ENCODE measurements at places on chromosomes 3 and 15.

DNA sequence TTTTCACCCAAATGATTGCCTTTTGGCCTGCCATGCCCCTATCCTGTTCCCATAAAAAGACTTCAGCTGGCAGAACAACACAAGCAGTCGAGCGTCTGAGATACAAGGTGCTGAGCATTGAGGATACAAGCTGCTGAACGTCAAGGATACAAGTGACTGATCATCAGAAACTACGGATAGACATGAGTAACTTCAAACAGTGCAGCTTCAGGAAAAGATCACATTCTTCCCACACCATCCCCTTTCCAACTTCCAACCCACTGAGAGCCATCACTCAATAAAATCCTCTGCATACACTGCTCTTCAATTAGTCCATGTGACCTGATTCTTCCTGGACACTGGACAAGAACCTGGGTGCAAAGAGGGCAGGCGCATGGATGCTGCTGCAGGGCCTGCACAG is 1198.9 kb downstream of the ROBO2 start:
- DNase-seq: no peak

- no peak for DNase-seq
Observed at GRCh38 chr3:167031364-167032049, 348.6 kb downstream of the ZBBX start.

- DNase-seq: no peak
Observed at GRCh38 chr15:82081914-82082762, 36.3 kb upstream of the MEX3B start.

DNA sequence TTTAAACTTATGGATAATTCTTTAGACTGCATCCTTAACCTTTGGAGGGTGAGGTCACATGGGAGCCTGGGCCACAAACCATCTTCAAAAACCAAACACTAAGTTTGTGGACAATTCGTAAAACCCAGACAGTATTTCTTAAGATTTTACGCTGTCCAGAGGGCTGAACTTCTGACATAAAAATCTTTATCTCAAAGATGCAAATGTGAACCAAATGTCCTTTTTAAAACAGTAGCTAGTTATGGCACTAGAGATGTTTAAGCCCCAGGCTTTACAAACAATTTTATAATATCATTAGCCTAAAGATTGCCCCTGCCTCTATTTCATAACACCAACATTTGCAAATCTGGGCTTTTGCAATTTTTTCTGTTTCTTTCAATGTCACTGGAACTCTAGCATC is 287.2 kb downstream of the SATB1 start:
- no peak for DNase-seq

DNA sequence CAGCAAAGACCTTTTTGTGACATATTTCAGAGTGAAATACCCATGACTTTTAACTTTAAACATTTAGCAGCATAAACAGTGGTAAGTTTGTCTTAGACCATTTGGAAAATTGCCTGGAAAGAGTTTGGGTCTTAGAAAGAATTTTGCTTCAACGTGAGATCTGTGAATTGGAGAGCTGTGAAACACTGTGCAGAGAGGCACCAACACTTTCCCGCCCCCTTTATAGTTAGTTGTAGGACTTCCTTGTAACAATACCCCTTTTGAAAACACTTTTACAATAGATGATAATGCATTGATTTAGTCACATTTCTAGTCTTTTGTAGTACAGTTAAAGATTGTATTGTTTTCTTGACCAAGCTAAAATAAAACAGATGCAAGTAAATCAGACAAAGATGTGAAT is 43.5 kb upstream of the MBNL1 start:
- no peak for DNase-seq

DNA sequence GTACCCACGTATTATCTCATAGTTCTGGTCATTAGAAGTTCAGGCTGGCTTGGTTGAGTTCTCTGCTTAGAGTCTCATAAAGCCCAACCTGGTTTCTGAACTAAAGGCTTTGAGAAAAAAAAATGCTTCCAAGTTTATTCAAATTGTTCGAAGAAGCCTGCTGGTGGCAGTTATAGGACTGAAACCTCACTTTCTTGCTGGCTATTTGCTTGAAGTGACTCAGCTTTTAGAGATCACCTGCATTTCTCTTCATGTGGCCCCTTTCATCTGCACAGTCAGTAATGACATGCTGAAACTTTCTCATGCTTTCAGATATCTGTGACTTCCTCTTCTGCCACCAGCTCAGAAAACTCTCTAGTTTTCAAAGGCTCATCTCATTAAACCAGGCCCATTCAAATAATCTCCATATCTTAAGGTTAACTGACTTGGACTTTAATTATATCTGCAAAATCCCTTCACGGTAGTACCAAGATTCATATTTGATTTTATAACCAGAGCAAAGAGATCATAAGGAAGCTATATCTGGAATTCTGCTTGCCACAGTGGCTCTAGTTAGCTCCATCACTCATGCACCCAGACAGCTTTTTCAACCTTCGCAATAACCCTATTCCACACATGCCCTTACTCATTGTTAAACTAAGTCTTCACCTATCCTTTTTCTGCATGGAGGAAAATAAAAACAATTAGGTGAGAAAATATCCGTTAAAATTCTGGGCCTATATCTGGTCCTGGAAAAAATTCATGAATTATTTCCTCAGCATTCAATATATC is 433.8 kb upstream of the CBLB start:
- DNase-seq: no peak

DNA sequence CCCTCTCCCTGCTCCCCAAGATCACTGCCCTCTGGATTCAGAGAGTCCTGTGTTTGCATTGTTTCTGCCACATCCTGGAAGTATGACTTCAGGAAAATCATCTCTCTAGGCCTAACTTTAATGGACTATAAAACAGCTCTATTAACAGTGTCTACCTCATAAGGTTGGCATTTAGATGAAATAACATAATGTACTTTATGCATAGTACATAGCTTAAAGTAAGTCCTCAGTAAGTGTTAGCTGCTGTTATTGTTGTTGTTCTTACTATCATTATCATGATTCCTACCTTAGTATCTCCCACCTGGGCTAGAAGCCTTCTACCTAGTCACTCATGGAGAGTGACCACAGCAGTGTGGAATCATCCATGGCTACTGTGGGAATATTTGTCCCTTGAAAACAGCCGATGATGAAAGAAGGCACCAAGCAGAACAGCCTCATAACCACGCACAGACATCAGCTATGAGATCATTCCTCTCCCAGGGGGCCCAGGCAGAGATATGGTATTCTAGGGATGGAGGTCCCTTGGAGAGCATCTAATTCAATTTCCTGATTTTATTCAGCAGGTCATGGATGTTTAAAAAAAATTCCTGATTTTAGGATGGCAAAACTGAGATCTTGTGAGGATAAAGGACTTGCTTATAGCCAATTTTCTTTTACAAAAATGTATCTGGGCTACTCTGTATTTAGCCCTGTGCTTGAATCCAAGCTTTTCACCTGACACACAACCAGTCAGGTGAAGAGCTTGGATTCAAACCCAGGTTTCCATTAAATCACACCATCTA is 1.9 kb downstream of the FSD2 start:
- DNase-seq: no peak

DNA sequence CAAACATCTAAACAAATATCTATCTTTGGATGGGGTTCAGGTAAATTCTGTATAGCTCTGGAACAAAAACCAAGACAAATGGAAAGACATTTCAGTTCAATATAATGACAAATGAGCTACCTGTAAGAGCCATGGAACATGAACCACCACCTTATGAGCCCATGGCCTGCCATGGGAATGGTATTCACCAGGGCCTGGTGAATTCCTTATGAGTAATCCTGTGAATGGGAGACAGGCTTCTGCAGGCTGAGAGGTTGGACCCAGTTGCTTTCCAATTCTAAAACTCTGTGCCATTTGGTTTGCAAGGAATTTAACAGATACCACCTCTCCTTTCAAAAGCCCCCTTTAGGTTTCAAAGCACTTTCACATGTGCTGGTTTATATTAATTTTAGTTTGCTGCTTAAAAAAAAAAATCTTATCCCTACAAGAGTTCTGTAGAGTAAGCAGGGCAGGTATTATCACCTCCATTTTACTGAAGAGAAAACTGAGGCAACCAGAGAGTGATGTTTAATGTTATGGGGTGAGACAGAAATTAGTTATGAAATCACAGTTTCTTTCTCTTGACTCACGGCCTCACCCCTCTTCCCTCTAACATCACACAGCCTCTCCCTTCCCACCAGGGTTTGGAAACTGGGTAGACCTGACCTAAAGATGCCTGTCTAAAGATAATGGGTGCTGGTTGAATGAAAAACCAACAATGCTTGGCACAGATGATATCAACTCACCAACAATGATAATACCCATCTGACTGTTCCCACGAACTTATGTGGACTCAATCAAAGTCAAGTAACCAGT is 397.6 kb upstream of the WNT5A start:
- DNase-seq: no peak

GRCh38 chr3:100709842-100710260 is 557 bp downstream of the TFG start:
- no peak for DNase-seq

DNA sequence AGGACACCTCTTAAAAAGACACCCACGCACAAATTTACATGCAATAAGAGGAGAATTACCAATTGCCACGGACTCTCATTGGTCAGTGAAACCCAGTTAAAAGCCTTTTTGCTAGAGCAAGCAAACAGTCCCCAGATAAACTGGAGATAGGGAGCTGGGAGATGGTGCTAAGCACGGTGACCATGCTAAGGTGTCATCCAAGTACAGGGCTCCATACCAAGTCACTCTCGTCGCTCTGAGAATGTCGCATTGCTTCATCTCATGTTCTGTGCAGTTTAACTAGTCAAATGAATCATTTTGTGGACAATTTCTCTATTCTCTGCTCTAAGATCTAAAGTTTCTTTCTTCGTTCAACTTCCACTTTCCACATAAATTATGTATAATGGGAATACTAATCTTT is 581.9 kb downstream of the AGBL1 start:
- DNase-seq: no peak

DNA sequence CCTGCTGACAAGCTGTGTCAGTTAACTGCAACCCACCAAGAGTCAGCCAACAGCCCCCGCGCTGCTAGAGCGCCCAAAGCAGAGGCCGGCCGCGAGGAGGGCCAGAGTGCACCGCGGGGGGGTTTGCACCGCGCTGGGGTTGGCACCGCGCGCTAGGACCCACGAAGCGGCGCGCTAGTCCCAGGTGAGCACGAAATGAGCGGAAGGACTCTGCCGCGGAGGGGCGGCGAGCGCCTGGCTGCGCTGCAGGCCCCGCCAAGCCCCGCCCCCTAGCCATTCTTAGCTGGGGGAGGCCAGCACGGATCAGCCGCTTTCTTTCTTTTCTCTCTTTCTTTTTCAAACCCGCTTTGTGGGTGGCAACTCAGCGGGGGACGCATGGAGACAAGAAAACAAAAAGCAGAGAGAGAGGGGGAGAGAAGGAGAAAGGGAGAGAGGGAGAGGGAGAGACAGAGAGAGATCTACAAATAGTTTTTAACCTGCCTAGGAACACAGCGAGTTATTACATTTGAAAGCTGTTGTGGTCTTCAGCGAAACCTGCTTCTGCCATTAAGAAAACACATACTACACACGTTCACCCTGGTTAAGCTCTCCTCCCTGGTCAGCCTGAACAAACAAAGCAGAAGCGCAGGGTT is 6.9 kb upstream of the FOXB1 start:
- no peak for DNase-seq

GRCh38 chr15:31274496-31275330 is 51.9 kb upstream of the KLF13 start:
- no peak for DNase-seq

DNA sequence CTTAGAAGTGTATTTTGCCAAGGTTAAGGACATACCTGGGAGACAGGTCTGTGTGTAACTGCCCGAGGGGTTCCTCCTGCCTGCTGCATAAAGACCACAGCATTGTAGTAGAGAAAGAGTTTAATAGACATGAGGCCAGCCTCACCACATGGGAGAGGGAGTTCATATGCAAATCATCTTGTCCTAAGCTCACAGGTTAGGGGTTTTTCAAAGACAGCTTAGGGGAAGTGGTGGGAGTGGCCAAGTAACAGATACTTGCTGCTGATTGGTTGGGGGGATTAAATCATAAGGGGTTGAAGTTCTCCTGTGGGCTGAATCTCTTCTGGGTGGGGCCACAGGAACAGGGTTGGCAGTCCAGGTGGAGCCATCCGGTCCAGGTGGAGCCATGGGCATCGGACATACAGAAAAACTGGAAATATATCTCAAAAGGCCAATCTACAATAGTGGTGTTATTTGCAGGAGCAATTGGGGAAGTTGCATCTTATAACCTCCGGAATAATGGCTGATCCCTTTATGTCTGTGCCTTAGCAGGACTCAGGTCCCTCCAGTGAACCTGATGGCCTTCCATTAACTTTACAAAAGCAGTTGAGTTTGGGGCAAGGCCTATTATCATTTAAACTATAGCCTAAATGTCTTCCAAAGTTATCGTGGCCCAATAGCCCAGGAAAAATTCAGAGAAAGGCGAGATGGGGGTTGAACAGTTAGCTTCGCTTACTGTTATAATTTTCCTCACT is 86.0 kb upstream of the MFGE8 start:
- no peak for DNase-seq

GRCh38 chr3:40096661-40097111 is 212.8 kb upstream of the EIF1B start:
- DNase-seq: no peak

DNA sequence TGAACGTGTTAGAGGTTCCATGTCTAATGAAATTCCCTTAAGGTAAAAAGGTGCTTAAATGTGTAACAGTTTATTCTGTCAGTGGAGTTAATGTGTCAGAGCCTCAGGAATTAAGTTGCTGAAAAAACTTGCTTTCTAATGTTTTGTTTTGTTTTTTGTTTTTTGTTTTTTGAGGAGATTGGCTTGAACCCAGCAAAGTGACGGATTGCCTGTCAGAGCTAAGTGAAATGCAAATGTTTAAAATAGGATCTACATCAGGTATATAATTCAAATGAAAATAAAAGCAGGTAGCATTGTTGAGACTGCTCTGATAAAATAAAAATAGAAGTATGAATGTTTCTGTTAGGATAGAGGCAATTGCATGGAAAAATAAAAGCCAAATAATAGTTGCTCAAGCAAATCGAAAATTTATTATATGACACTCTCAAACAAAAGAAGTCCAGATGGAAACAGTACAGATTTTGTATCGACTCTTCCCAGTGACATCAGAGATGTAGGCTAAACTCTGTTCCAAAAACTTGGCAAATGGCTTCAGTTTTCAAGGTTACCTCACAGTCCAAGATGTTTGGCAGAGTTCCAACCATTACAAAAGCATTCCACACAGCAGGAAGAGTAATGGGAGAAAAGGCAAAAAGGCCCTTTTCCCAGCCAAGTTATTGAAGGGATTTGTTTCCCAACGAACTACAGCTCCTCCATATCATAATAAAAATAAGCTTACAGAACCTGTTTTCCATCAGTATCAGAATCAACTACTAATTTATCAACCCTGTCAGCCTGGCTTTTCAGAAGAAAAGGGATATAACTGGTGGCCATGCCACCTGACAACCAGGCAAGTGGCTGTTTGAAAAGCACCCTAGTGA is 291.0 kb downstream of the TBL1XR1 start:
- no peak for DNase-seq

Data from central memory CD8-positive, alpha-beta T cell (primary cell).